Activated naive CD8-positive, alpha-beta T cell treated with anti-CD3 and anti-CD28 coated beads, Interleukin-2, amount 50 U/mL, for 24 hours (primary cell): ENCODE measurements at places on chromosomes 12 and 14.

DNA sequence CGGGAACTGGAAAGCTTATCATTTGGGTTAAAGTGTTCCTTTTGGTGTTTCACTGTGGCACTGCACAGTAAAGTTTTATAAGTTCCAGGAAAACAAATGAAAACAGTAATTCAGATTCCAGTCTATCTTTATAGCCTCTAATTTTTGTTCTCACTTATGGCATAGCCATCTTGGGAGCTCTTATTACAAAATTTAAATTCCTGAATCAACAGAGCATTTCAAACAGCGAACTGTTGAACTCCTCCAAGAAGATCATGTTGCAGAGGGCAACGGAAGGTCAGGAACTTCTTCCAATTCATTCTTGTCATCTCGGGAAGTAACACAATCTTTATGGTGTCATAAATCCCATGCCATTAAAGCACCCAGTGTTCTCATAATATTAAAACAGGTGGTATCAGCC lies 229.1 kb downstream of the KCNC2 start:
- H3K27me3 ChIP-seq: no peaks in the 10 kb centered on the region
- H3K4me3 ChIP-seq: no peak overlapping the region
- H3K27ac ChIP-seq: no peak overlapping the region
- no peaks in the 10 kb centered on the region for H3K4me1 ChIP-seq
- no peaks in the 10 kb centered on the region for H3K36me3 ChIP-seq

DNA sequence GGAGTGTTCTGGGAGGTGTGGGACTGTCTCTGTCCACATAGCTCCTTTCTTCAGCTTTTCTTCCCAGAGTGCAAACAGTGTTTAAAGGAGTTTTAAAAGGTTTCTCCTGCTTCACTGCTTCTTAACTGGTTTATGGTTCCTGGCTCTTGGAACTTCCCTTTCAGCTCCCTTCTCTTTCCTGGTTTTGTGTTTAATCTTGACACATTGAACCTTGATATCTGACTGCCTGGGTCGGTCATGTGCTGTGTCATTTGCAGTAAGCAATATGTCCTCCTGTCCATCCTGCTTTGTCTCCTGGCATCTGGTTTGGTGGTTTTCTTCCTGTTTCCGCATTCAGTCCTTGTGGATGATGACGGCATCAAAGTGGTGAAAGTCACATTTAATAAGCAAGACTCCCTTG lies 2.2 kb downstream of the TMEM106C start:
- DNase-seq: no peak
- H3K27me3 ChIP-seq: peaks cover 11% of the 10 kb centered on the region
- peak overlapping the region; percentile 95 for H3K4me3 ChIP-seq
- H3K4me1 ChIP-seq: peaks cover 33% of the 10 kb centered on the region
- H3K27ac ChIP-seq: peak overlapping the region; percentile 17

- H3K4me1 ChIP-seq: peaks cover 4% of the 10 kb centered on the region
- no peak for DNase-seq
- H3K27ac ChIP-seq: no peak overlapping the region
- H3K27me3 ChIP-seq: peaks cover 4% of the 10 kb centered on the region
- H3K4me3 ChIP-seq: no peak overlapping the region
- H3K36me3 ChIP-seq: no peaks in the 10 kb centered on the region
Observed at GRCh38 chr12:128763395-128763794, 60.4 kb downstream of the SLC15A4 start.

DNA sequence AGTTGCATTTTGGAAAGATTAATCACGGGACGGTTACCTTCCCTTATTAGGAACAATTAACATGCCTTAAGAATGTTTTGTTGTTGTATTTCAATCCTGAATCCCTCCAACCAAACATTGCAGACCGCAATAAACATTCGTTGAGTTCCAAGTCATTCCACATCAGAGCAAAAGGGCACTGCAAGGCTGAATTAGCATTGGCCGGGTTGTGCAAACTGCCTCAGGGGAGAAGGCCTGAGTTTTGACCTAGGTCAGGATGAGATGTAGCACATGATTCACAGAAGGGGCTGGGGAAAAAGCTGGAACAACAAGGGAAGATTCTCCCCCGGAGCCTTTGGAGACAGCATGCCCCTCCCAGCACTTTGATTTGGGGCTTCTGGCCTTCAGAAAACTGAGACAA lies 82.1 kb upstream of the BDKRB2 start:
- H3K4me1 ChIP-seq: peaks cover 52% of the 10 kb centered on the region
- H3K4me3 ChIP-seq: no peak overlapping the region
- no peak for DNase-seq
- H3K36me3 ChIP-seq: no peaks in the 10 kb centered on the region
- H3K27ac ChIP-seq: no peak overlapping the region

GRCh38 chr14:105742531-105742848 lies 216.1 kb downstream of the TMEM121 start:
- no peaks in the 10 kb centered on the region for H3K36me3 ChIP-seq
- no peaks in the 10 kb centered on the region for H3K27me3 ChIP-seq
- no peak for DNase-seq
- H3K27ac ChIP-seq: no peak overlapping the region

DNA sequence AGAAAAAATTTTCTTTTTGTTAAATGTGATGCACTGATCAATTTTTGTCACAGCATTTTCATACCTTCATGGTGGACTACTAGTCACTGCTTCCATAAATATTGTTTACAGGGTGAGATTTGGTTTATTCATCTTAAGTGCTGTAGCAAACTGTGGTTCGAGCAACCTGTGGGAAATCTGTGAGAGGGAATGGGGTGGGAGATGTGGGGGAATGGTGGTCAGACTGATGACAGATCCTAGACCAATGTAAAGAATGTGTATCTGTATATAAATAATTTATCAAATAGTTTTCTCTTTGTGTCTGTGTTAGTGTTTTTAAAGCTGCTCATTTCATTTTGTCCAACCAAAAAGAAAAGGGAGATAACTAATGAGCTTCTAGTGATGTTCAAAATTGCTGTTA lies 26.7 kb downstream of the CSRP2 start:
- peaks cover 47% of the 10 kb centered on the region for H3K36me3 ChIP-seq
- no peak overlapping the region for H3K4me3 ChIP-seq
- no peaks in the 10 kb centered on the region for H3K4me1 ChIP-seq

- no peak overlapping the region for H3K27ac ChIP-seq
- no peak overlapping the region for H3K4me3 ChIP-seq
- no peaks in the 10 kb centered on the region for H3K27me3 ChIP-seq
- H3K4me1 ChIP-seq: no peaks in the 10 kb centered on the region
- H3K36me3 ChIP-seq: peaks cover 25% of the 10 kb centered on the region
Observed at GRCh38 chr14:68886109-68886434, 93.0 kb downstream of the ACTN1 start.

GRCh38 chr12:27143256-27144069 lies 61.1 kb upstream of the C12orf71 start:
- peaks cover 17% of the 10 kb centered on the region for H3K4me1 ChIP-seq
- no peak for DNase-seq
- H3K27me3 ChIP-seq: no peaks in the 10 kb centered on the region
- H3K4me3 ChIP-seq: peak overlapping the region; percentile 34

GRCh38 chr12:99250091-99250490 lies 397.5 kb upstream of the GARIN6 start:
- H3K27ac ChIP-seq: no peak overlapping the region
- DNase-seq: no peak
- no peaks in the 10 kb centered on the region for H3K36me3 ChIP-seq
- H3K4me3 ChIP-seq: no peak overlapping the region
- no peaks in the 10 kb centered on the region for H3K4me1 ChIP-seq

DNA sequence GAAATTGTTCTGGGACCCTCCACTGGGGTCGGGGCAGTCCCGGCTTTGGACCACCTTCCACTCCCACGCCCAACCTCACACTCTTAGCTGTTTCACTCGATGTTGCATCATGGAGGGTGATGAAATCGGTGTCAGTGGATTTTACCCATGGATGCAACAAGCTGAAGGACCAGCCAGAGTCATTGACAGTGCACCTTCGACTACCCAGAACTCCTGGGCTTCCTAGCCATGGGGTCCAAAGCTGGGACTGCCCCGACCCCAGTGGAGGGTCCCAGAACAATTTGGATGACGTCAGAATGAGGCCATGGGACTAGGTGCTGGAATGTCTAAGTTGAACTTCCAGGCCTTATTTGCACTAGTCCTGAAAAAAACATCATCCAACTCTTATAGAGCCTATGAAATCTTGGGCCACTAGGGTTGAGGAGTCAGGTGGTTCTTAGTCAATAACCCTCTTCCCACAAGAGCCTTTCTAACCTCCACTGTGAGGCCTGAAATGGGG lies 882 bp upstream of the IL23A start:
- peaks cover 24% of the 10 kb centered on the region for H3K36me3 ChIP-seq
- peaks cover 2% of the 10 kb centered on the region for H3K27me3 ChIP-seq
- peaks cover 60% of the 10 kb centered on the region for H3K4me1 ChIP-seq
- DNase-seq: peak; percentile 31

- H3K27me3 ChIP-seq: peaks cover 65% of the 10 kb centered on the region
- no peaks in the 10 kb centered on the region for H3K36me3 ChIP-seq
- peaks cover 15% of the 10 kb centered on the region for H3K4me1 ChIP-seq
- H3K27ac ChIP-seq: no peak within 1 kb of the TSS
- peak; percentile 5 for DNase-seq
- peak within 1 kb of the TSS; percentile 61 for H3K4me3 ChIP-seq
Observed at GRCh38 chr12:21940549-21941505, at the start of gene ABCC9. Gene ABCC9 (minus strand): TSS chr12:21941426. CDS start chr12:21936674, 4,752 bp downstream.

GRCh38 chr12:101207086-101207780 lies 2.8 kb downstream of the SLC5A8 start:
- no peak overlapping the region for H3K4me3 ChIP-seq
- H3K4me1 ChIP-seq: no peaks in the 10 kb centered on the region
- peaks cover 33% of the 10 kb centered on the region for H3K27me3 ChIP-seq
- DNase-seq: no peak
- H3K27ac ChIP-seq: no peak overlapping the region
- H3K36me3 ChIP-seq: no peaks in the 10 kb centered on the region

GRCh38 chr12:57584690-57585089 lies 6.3 kb upstream of the PIP4K2C start:
- H3K27me3 ChIP-seq: peaks cover 3% of the 10 kb centered on the region
- no peak for DNase-seq
- no peaks in the 10 kb centered on the region for H3K36me3 ChIP-seq
- no peak overlapping the region for H3K27ac ChIP-seq

DNA sequence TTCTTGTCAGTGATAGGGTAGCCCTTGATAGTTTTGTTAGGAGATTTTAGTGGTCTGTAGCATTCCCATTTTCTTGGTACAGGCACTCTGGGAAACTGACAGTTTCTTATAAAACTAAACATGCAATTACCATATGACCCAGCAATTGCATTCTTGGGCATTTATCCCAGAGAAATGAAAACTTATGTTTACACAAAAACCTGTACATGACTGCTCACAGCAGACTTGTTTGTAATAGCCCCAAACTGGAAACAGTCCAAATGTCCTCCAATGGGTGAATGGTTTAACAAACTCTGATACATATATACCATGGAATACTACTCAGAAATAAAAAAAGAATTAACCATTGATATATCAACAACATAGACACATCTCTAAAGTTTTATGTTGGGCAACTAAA lies 75.5 kb downstream of the BORCS5 start:
- no peaks in the 10 kb centered on the region for H3K27me3 ChIP-seq
- no peak overlapping the region for H3K4me3 ChIP-seq
- DNase-seq: no peak
- H3K36me3 ChIP-seq: peaks cover 30% of the 10 kb centered on the region
- no peak overlapping the region for H3K27ac ChIP-seq

DNA sequence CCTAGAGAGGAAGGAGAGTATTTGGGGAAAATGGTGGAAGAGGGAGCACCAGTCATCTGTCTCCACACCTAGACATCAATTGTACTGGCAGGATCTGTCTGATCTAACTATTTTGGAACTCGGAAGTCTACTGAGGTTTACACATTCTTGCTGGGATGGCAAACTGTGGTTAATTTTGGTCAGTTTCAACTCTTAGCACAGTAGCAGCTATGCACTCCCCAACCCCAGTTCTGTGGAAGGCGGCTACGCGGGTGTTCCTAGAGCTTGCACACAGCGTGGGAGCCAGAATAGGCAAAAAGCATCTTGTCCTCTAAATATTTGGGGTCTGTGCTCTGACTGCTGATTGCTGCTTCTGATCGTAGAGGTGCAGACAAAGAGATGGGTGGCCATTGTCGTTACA lies 33.8 kb downstream of the TECPR2 start:
- H3K4me1 ChIP-seq: peaks cover 20% of the 10 kb centered on the region
- no peaks in the 10 kb centered on the region for H3K27me3 ChIP-seq
- no peak overlapping the region for H3K4me3 ChIP-seq
- H3K27ac ChIP-seq: no peak overlapping the region
- H3K36me3 ChIP-seq: peaks cover 15% of the 10 kb centered on the region

DNA sequence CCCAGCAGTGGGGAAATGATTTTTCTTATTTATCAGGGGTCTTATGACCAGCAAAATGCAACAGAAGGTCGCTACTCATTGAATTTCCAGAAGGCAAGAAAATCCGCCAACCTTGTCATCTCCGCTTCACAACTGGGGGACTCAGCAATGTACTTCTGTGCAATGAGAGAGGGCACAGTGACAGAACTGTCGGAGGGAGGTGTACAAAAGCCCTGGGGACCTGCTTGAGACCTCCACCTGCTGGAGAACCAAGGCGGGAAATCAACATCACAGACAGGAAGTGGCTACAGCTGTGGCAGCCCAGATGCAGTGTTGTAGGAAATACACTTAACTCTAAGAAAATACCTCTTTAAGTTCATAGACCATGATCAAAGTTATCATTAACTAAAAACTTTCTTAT lies 250.9 kb upstream of the OR4E1 start:
- peaks cover 58% of the 10 kb centered on the region for H3K4me1 ChIP-seq
- H3K36me3 ChIP-seq: no peaks in the 10 kb centered on the region
- H3K27me3 ChIP-seq: no peaks in the 10 kb centered on the region
- H3K27ac ChIP-seq: peak overlapping the region; percentile 91
- peak overlapping the region; percentile 47 for H3K4me3 ChIP-seq

GRCh38 chr12:92003701-92004100 lies 141.9 kb downstream of the BTG1 start:
- no peak overlapping the region for H3K4me3 ChIP-seq
- H3K27ac ChIP-seq: no peak overlapping the region
- no peak for DNase-seq
- H3K36me3 ChIP-seq: peaks cover 15% of the 10 kb centered on the region
- H3K27me3 ChIP-seq: no peaks in the 10 kb centered on the region

- H3K27me3 ChIP-seq: peaks cover 2% of the 10 kb centered on the region
- H3K4me1 ChIP-seq: no peaks in the 10 kb centered on the region
- no peaks in the 10 kb centered on the region for H3K36me3 ChIP-seq
- no peak for DNase-seq
- no peak overlapping the region for H3K4me3 ChIP-seq
- no peak overlapping the region for H3K27ac ChIP-seq
Observed at GRCh38 chr12:62995097-62995496, 60.1 kb upstream of the PPM1H start.
